Brain microvascular endothelial cell (primary cell): ENCODE measurements at places on chromosomes 5 and 9.

DNA sequence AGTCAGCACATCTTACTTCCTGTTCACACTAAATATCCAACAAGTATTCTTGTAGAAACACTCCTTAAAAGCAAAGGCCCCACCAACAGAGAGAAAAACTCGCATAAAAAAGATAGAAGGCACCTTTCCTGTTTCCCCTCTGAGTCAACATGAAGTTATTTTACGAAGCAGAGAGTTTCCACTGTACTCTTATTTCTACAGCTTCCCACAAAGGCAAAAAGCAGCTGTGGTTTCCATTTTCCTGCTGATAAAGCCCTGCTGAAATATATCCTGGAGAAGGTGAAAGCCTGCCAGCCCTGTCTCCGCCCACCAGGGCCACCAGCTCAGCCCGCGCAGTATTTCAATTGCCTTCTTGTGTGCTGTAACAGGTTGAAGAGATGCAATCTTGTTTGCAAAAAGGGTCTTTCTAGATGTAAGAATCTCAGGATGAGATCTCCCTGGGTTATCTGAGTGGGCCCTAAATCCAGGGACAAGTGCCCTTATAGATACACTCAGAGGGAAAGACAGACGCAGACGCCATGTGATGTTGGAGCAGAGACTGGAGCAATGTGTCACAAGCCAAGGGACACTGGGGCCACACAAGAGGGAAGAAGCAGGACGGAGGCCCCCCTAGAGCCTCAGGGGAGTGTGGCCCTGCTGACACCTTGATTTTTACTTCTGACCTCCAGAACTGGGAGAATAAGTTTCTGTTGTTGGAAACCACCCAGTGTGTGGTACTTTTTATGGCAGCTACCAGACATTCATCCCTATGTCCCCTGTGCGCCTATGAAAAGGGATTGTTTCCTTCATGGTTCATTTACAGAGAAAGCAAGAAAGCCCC lies 19.9 kb downstream of the SEMA4D start:
- DNase-seq: peak; percentile 22

- no peak for DNase-seq
Observed at GRCh38 chr5:174453690-174454089, 270.7 kb upstream of the MSX2 start.

DNA sequence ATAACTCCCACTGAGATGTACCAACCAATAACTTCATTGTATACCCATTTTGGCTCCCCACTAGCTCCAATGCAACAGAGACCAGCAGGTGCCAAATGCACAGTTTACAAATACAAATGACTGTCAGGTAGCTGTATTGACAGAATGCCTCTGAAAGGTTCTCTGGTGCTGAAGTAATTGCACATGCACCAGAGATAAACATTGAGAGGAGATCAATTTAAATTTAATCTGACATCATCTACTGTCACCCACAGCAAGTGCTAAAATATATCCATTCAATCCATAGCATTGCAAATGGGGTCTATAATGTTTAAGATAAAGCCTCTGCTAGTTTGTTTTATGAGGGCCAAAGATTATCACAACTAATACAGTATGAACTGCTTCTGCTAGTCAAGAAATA lies 80.2 kb downstream of the STX17 start:
- DNase-seq: no peak

- no peak for DNase-seq
Observed at GRCh38 chr5:133663397-133664054, 51.2 kb upstream of the FSTL4 start.

DNA sequence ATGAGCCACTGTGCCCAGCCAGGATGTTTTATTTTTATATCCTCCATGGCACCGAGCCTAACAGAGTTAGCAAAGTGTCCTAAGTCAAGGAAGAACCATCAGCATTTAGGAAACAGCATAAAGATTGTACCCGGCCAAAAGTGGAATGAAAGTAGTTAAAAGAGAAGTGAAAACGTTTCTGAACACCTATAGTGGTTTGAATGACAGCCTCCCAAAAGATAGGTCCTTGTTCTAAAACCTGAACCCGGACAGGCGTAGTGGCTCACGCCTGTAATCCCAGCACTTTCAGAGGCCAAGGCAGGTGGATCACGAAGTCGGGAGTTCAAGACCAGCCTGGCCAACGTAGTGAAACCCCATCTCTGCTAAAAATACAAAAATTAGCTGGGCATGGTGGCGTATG lies 37.4 kb downstream of the ZFAND5 start:
- DNase-seq: no peak

DNA sequence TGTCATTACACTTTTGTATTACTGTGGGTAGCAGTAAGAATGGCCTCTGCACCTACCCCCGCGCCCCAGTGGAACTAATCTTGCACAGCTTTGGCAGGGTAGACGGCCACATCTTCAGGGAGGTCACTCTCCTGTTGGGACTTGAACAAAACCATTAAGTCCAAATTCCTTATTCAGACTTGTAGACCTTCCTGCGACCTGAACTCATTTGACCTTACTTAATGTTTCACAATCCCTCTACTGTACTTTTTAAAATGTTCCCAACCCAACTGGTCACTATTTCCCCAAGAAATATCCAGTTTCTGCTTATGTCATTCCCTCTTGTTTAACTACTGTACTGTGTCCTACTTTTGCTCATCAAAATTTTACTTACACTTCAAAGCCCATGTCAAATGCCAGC lies 5.3 kb upstream of the FAM120AOS start:
- DNase-seq: no peak

- DNase-seq: no peak
Observed at GRCh38 chr5:87877495-87877894, 391.1 kb downstream of the TMEM161B start.

- no peak for DNase-seq
Observed at GRCh38 chr5:42785756-42786155, 25.9 kb downstream of the SELENOP start.

GRCh38 chr5:177447066-177447610 lies 524 bp downstream of the PRR7 start:
- no peak for DNase-seq

DNA sequence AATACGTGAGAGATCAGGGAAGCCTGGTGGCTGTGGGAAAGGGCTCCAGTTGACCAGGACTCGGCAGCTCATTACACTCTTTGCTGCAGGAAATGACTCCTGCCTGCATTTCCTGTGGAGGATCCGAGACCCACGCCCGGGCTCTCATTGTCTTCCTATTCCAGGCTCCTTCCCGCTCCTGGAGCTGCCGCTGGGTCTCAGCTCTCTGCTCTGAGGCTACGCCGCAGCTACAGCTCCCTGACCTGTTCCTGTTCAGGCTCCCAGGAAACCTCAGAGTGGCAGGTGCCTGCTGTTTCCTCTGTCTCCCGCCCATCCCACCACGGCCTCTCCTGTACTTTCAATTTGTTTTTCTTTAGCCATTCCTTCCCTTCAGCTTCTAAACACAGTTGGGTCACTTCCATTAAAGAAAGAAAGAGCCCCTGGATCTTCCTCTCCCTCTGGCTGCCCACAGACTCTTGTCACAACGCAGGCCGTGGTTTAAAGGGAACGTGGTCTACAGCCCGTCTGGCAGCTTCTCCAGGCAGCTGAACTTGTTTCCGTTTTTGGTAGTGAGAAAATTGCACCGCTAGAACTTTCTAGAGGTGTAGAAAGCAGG lies 71.5 kb downstream of the IL6ST start:
- DNase-seq: no peak

DNA sequence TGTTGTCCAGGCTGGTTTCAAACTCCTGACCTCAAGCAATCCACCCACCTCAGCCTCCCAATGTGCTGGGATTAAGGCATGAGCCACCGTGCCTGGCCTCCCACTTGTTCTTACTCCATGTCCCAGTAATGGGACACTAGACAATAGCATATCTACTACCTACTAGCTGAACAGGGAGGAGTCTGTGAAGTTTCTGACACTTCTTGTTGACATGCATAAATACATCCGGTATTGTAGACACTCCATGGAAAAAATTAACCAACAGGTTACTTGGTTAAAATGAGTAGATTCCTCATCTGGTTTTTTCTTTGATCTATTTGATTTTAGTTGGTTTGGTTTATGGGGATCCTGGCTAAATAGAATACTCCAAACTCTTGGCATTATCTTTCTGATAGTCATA lies 88.3 kb downstream of the SFXN1 start:
- no peak for DNase-seq

- DNase-seq: no peak
Observed at GRCh38 chr9:10135553-10135952, 477.2 kb downstream of the PTPRD start.

DNA sequence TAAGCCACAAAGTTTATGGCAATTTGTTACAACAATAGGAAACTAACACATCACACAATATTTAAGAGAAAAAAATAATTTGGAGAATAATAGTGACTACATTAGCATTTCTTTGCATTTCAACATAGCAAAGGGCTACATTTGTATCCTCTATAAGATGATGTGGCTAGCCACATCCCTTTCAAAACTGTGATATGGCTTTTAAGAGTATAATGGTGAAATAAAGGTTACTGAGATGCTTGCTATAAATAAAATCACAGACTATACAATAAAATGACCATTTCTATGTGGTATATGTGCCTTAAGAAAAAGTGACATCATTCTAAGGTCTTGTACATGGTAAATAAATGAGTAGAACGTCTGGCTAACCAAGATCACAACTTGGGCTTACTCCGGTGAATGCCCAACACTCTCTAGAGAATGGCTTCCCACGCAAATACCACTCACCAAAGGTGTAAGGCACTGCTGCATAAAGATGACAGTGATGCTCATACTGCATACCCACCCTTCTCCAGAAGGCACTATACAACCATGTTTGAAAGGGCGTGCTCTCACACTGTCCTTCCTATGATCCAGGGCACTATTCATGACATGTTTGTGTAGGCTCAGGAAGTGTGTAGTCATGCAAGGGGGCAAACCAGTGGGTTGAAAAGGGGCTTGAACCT lies 286.5 kb downstream of the MLLT3 start:
- DNase-seq: no peak

- DNase-seq: peak; percentile 64
Observed at GRCh38 chr5:93622240-93622885, 39.3 kb downstream of the NR2F1 start.

DNA sequence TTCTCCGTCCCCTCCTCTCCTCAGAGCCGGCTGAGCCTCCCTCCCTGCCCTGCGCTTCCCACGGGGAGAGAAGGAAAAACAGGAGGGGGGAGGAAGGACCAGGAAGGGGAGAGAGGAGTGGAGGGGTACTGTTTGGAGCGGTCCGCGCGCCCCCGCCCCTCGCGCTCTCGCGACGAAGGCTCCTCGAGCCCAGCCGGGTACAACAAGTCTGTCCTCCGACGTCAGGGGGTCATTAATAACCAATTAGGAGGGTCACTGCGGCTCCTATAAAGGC lies 480 bp upstream of the PRDM12 start:
- no peak for DNase-seq

DNA sequence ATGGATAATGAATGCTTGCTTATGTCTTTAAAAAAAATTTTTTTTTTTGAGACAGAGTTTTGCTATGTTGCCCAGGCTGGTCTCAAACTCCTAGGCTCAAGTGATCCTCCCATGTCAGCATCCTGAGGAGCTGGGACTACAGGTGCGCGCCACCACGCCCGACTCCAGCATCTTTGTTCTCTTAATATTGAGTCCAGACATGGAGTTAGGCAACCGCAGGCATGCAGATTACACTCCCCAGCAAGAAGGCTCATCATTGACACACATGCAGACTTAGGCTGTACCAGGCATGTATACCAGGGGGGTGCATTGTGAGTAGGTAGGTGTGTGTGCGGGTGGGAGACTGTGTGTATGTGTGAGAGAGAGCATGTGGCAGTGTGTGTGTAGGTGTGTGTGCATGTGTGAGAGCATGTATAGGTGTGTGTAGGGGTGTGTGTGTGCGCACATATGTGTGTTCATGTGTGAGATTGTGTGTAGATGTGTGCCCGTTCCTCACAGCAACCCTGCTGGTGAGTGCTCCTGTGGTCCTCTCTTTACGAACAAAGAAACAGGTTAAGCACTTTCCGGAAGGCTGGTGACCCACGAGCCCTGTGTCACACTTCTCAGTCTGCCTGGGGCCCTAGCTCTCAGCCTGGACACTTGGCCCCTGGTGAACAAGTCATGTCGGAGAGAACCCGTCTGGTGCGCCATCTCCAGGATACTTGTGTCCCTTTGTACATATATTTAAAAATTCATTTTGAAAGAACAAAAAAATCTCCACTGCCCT lies 6.2 kb downstream of the OBP2B start:
- DNase-seq: no peak

DNA sequence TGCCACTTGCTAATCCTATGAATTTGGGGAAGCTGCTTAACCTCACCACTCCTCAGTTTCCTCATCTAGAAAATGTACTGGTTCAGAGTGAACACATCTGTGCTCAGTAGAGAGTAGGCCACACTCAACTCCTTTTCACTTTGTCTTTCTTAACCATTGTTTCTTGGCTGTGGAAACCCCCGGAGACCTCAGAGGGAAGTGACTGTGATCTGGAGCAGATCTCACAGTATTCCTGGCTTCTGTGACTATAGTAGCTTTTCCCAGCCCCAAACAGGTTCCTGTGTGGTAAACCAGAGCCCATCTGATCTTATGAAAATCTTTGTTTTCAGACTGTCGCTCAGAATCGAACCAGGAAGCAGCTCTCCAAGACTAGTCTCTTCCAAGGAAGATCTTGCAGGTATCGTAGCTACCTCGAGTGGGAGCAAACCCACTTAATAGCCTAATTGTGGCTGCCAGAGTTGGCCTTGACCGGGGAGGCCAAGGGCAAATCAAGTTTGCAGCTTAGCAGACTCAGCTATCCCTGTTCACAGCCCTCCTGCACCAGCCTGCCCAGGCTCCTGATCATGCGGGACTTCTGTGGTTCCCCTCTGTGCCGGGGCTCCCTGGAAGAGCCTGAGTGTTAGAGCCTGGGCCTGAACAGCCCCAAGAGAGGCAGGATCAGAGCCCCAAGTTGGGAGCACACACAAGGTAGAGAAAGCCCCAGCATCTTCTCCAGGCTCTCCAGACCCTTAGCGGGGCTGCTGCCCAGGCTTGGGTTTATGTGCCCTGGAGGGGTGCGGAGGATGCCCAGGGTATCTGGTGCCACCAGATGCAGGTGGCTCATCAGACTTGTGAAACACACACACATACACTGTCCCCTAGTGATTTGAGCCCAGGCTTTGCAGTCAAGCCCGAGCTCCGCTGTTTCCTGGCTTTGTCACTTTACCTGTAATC lies 52.2 kb upstream of the ANGPTL2 start:
- DNase-seq: no peak

DNA sequence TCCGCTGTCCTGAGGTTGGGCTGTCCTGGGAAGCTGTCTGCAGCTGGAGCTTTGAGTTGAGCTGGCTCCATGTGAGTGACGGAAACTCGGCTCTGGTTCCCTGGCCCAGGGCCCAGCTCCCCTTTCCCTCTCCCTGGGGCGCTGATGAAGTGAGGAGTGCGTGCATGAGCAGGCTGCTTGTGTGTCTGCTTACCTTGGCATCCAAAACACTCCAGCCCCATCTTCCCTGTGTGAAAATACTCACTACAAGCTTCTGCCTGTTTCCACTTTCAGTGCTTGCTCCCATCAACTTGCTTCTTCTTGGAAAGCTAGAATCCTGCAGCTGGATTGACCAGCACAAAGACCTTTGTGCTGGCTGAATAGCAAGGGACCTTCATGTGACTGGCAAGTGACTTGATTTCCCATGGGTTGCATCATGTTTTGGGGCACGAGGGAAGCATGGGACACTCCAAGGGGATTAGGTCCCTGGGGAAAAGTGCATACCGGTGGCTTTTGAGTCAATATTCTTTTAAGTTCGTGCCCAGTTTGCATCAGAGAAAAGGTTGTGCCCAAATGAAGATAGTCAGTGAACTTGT lies 198.1 kb downstream of the GADD45G start:
- peak; percentile 7 for DNase-seq
